HL-60 (cell line): ENCODE measurements at places on chromosomes 6 and 20.

DNA sequence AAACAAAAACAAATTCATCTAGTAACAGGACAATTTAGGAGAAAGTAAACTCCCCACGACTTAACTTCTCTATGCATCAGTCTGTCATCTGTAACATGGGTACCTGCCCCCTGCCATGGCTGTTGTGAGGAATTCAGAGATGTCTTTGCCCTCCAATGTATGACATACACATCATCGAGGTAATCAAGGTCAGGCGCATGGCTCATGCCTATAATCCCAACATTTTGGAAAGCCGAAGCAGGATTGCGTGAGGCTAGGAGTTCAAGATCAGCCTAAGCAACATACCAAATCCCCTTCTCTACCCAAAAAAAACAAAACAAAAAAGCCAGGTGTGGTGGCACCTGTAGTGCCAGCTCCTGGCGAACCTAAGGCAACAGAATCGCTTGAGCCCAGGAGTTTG lies 9.0 kb downstream of the EEF1A1 start:
- DNase-seq: no peak

DNA sequence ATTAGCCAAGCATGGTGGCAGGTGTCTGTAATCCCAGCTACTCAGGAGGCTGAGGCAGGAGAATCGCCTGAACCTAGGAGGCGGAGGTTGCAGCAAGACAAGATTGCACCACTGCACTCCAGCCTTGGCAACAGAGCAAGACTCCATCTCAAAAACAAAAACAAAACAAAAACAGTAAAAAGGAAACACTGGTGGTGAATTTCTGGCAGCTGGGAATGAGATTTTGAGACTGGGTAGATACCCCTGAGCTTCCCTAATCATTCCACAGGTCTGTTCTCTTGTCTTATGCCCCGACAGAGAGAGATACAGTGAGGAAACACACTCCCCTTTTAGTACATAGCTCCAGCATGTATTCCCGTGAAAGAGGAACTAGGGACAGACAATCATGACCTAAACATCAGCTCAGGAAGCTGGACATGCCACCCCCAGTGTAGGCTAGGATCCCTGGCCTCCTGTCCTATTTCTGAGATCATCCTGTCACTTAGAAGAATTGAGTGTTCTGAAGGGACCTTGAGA lies 9.6 kb downstream of the MAN1A1 start:
- DNase-seq: no peak

DNA sequence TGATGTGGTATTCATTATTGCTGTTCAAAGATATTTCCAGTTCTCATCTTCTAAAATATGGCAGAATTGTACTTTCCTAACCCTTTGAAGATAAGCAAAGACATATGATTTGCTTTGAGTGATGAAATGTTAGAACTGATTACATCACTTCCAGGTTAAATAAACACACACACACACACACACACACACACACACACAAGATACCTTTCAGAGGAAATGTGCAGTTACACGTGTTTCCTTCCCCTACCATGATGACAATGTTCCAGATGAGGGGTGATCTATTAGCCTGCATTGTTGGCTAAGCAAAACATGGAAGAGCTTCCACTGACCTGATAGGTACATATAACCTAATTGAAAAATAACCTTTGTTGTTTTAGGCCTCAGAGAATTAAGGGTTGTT lies 11.7 kb upstream of the FRK start:
- no peak for DNase-seq

GRCh38 chr6:15429141-15430110 lies 183.6 kb downstream of the JARID2 start:
- peak; percentile 74 for DNase-seq

DNA sequence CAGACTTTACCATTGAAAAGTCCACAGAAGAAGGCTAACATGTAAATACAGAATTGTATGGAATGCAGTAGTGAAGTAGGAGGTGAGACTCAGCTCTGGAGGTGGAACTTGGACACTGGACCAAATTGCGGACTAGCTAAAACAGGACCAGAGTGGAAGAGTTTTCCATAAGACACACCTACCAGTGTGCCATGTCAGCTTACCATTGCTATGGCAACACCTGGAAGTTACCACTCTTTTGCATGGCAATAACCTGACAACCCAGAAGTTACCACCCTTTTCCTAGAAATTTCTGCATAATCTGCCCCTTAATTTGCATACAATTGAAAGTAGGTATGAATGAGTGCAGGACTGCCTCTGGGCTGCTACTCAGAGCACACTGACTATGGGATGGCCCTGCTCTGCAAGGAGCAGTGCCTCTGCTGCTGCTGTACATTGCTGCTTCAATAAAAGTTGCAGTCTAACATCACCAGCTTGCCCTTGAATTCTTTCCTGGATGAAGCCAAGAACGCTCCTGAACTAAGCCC lies 569.6 kb upstream of the FLRT3 start:
- DNase-seq: no peak

GRCh38 chr6:168125429-168126001 lies 46.5 kb upstream of the FRMD1 start:
- DNase-seq: no peak
